ENCODE measurements at places on chromosomes 16 and 17. TPM values are rescaled to one million over a fixed set of nuclear protein-coding genes. Genes with fewer than 3 reads are reported as not detected.

Gene KRTAP4-9
- total RNA-seq, result not detected

Gene ABCA3
- total RNA-seq, result 0.13 TPM

Gene MGAT5B
- total RNA-seq, result 0.08 TPM

Gene ABCA6
- 17.0 TPM for total RNA-seq

Gene EVI2B
- 0.52 TPM for total RNA-seq
